ENCODE measurements at places on chromosomes 7 and 10. TPM values are rescaled to one million over a fixed set of nuclear protein-coding genes. Genes with fewer than 3 reads are reported as not detected.
A peak's percentile ranks its signal among the peaks of the same experiment; 100 is the strongest.

GRCh38 chr10:11515596-11516430 lies 95.6 kb downstream of the USP6NL start:
- DNase-seq, result no peak

SP8 gene
- total RNA-seq, result not detected

GRCh38 chr10:103829838-103830465 lies 25.4 kb downstream of the SH3PXD2A start:
- DNase-seq, result no peak

- no peak for DNase-seq
Measured at GRCh38 chr7:17123020-17123419, 175.4 kb upstream of the AHR start.

AMPH gene
- 2.1 TPM for total RNA-seq

DNA sequence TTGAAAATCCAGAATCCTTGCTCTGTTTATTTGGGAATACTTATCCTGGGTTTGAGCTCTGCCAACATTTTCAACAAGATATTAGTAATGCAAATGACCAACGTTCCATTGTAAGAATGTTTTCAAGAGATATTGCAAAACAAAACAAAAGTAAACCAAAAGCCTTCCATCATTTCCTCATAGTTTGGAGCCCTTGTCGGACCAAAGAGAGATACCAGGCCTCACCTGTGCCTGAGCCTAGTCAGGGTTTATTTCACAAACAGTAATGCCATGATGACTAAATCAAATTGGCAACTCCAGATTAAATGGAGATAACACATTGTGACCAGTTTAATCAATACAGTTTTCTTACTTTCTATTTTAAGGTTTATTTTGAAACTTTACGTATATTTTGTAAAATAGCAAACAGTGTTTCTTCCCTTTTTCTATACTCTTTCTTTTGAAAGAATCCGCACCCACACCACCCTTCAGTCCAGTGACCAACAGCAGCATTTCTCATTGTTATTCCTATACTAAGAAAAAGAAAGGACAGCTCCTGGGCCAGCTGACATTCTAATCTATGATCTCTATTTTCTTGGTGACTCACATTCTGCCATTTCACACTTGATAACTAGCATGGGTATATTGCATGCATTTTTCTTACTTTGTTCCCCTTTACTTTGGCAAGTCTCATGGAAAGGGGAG lies 168.5 kb upstream of the MEOX2 start:
- DNase-seq, result no peak

DNA sequence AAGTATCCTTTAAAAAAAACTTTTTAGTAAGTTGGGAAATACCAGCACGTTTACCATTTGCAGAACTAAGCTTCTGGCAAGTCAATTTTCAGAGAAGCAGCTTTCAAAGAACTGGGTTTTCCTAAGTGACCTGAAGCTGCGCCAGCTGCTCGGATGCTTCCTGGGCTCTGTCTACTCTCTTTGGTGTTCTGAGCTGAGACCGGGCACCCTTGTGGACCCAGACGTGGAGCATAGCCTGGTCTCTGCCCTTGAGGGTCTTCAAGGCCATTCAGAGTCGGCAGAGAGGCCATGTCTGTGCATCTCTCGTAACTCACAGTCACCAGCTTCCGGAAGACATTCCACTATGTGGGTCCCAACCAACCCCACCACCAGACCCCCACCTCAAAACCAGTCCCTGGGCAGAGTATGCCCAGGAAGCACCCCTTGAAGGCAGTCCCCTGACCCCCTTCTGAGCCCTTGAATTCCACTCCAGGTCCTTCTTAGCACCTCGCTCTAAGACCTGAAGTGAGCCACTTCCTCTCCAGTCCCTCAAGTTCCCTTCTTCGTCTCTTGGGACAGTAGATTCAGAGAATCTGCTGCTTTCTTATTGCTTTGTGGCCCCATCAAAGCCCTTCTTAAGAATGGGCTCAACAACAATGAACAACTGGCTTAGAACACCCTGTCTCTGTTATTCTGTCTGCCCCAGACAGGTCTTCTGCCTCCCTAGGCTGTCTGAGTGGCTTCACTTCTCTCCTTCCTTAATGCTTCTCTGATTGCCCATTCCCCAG lies 8.5 kb downstream of the CALML5 start:
- DNase-seq, result no peak

PDZD7 gene
- total RNA-seq, result 0.17 TPM

DNA sequence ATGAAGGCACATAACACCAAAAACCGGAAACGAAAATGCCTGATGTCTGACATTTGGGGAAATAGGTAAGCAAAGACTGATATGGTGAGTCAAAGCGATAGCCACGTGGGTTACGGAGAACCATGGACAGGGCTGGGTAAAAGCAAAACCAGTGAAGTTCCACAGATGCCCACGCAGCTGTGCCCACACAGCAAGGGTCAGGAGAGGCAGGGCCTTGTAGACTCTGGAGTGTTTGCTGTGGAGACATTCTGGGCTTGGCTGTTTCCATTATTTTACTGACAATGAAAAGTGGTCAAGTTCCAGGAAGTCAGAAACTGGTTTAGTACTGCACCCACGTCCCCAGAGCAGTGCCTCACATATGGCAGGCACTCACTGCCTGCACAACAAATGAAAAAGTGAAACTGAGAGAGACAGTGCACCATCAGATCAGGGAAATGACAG lies 148.7 kb downstream of the ZMYND11 start:
- DNase-seq, result no peak

LIPM gene
- total RNA-seq, result not detected

DNA sequence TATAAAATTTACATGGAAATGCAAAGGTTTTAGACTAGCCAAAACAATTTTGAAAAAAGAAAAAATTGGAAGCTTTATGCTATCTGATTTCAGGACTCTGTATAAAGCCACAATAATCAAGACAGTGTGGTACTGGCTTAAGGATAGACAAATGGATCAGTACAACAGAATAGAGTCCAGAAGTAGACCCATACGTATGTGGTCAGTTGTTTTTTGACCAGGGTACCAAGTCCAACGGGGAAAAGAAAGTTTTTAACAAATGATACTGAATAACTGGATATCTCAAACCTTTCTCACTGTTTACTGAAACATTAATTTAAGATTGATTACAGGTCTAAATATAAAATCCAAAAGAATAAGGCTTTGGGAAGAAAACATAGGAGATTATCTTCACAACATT lies 79.7 kb downstream of the PODXL start:
- DNase-seq, result no peak

NPTX2 gene
- 2.1 TPM for total RNA-seq

DNA sequence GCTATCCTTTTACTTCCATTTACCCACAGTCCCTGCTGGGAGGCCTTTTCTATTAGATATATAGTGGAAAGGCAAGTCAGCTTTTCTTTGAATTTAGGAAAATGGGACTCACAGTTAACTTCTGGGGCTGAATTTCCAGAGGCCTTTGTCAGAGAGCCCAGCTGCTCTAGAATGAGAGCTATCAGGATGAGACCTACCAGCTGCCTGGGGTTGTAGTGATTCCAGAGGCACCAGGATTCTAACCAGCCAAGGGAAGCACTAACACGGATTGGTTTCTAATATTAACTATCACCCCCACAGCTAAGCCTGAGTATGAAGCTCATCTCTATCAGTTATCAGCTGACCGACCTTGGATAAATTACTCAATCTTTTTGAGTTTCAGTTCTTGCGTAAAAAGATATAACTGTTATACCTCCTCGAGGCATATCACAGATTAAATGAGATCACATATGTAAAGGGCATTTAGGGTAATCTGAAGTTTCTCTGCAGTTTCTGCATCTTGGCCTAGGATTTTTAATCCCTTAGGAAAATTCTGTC lies 56.6 kb upstream of the CALD1 start:
- DNase-seq, result no peak

DNA sequence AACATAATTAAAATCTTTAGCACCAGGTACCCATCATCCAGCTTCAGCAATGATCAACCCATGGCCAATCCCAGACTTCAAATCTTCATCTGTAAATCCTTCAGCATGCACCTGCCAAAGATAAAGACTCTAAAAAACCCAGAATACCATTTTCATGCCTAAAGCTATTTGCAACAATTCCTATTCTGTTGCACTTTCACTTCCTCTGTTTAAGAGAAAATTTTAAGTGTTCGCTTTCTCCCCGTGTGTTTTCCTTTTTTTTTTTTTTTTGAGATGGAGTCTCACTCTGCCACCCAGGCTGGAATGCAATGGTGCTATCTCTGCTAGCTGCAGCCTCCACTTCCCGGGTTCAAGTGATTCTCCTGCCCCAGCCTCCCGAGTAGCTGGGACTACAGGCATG lies 31.8 kb upstream of the HTR5A start:
- no peak for DNase-seq

- no peak for DNase-seq
Measured at GRCh38 chr10:104391969-104392296, 38.3 kb downstream of the CFAP58 start.

- DNase-seq, result no peak
Measured at GRCh38 chr10:123860209-123860608, 31.4 kb downstream of the CPXM2 start.

DNA sequence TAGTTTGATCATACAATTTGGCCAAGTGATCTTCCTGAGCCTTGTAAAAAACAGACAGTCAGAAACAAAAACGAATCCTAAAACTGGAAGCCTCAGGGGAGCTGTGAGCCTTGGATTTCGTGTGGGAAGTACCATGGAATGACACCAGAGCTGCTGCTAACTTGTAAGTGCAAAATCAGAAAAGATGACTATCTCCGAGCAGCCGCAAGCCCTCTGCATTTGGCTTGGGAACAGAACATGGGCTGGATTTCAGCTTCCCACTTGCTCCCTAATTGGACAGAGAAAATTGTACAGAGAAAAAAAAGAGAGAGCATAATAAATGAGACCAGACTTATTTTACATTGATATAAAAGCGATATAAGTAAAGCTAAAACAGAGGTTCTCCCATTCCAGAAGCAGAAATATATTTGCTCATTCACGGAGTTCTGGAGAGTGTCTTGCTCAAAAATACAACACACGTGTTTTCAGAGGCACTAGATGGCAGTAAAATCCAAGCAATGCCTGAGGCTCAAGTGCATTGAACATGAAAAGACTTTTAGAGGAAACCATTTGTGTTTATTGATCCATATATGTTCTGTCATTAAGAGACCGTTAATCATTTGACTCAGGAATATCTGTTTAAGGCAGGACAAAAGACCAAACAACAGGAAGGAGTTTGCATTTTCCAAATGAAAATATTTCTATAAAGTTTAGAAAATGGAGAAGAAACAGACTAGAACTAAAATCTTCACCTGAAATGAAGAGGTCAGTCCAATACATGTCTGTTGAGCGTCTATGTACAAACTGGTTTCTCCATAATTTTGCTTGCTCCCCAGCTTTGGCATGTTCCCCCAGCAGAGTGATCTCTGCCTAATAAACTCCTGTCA lies 78.3 kb upstream of the SLC26A5 start:
- no peak for DNase-seq

CRTAC1 gene
- total RNA-seq, result 1.6 TPM

DNA sequence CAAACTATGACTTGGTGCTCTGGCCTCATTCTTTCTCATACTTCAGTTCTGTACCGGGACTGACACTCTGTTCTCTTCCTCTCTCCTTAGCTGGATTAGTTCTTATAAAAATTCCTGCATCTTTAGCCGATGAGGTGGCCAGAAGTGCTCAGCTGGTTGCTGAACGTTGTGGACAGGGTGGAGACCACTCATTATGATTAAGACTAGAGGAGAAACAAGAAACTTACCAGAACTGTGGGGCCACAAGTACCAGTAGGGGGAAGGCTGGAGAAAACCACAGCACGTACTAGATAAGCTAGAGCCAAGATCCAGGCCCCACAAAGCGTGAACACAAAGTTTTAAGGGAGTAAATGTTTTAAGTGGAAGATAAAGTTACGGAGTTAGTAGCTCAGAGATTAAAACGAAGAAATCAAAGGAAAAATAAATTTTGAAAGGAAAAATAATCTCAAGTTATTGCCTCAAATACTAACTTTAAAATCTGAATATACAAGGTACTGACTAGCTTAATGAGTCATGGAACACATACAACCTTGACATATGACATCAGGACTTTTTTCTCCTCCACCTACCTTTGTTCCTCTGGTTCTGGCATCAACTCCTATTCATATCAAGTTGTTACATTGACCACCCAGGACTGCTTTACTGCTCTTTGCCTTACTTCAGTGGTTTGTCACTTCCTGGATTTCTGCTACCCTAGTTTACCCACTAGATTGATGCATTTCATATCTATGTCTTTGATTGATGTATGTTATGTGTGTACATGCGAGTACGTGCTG lies 469.0 kb downstream of the TFEC start:
- DNase-seq, result no peak

BTBD16 gene
- not detected for total RNA-seq

- DNase-seq, result no peak
Measured at GRCh38 chr7:17986851-17987250, 40.8 kb downstream of the PRPS1L1 start.

DNA sequence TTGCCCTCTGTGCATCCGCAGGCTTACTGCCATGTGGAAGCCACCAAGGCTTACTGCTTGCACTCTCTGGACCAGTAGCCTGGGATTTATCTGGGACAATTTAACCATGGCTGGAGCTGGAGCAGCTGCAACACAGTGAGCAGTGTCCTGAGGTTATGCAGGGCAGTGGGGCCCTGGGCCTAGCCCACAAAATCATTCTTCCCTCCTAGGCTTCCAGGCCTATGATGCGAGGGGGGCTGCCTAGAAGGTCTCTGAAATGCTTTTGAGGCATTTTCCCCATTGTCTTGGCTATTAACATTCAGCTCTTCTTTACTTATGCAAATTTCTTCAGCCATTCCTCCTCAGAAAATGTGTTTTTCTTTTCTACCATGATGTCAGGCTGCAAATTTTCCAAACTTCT lies 313.6 kb upstream of the CDC14C start:
- DNase-seq, result no peak

THSD7A gene
- 1.0 TPM for total RNA-seq

GRCh38 chr10:21700474-21700873 lies 166.4 kb downstream of the MLLT10 start:
- no peak for DNase-seq

GRCh38 chr7:137446025-137446424 lies 102.5 kb upstream of the PTN start:
- no peak for DNase-seq

DNA sequence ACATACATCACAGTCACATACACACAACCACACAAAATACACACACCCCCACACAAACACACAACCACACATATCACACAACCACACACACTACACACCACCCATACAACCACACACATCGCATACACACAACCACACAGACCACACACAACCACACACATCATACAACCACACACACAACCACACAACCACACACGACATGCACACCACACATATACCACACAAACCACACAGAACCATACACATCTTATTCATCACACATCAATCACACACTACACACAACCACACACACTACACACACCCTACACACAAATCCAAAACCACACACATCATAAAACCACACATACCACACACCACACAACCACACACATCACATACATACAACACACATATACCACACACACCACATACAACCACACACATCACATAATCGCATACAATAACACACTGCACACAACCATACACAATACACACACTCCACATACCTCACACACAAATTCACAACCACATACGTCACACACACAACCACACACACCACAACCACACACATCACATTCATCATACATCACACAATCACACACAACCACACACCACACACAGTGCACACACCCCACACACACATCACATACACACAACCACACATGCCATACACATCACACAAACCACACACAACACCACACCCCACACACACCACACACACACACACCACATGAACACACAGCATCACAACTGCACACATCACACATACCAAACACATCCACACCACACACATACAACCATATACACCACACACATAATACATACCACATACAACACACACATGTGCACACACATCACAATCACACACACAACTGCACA lies 30.4 kb downstream of the GPRIN2 start:
- peak; percentile 7 for DNase-seq
